ENCODE measurements at places on chromosomes 3 and 15.

DNA sequence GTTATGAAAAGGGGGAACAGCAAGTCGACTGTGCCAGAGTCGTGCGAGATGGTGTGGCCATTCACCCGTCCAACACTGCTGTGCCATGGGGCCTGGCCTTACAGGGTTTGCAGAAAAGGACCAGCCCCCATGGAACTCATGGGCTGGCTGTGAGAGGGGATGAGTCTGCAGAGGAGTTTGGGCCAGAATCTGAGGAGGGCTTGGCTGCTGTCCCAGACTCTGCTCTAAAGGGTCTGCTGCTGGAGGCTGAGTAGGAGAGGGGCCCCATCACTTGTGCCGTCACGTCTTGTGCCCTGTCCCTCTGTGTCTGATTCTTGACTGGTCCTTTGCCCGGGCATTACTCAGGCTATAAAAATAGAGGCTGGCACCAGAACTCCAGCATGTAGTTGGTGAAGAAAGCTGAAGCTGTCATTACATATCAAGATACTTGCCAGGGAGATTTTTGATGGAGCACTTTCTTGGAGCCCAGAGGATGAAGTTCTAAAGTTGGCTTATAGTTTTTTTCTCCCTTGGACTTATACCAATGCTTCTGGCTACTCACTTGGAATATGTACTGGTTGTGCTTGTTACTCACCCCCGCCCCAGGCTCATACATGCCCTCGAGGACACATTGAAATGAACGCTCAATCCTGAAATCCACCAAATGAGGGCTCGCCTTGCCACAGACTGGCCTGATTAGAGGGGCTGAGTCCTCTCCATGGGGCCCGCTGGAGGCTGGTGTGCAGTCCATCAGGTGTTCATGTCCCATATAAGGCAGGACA lies 10.2 kb downstream of the PXYLP1 start:
- no peak for DNase-seq

- no peak for DNase-seq
These were observed 63.0 kb downstream of the VPS8 start for GRCh38 chr3:184874709-184875644.

- no peak for DNase-seq
These were observed 23.7 kb downstream of the CCDC80 start for GRCh38 chr3:112617285-112617684.

GRCh38 chr15:87736401-87736800 lies 520.1 kb downstream of the NTRK3 start:
- DNase-seq = no peak

GRCh38 chr15:38085114-38085513 lies 150.7 kb downstream of the TMCO5A start:
- DNase-seq = peak; percentile 24

DNA sequence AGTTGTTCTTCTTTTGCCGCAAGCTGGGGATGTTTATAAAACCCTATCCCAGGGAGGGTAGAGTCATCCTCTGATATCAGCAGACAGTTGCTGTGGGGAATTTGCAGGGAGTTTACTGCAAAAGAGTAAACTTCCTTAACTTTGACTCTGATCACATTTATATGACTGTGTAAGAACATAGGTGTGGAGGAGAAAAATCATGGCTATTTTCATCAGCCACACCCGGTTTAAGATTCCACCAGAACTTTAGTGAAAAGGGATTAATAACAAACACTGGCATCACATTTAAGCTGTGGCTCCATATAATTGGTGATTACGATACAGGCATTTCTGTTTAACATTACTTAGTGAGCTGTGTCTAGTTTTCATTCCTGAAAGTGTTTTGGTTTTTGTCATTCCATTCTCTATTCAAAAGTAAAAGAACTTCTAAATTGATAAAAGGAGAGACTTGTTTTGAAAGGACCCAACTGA lies 143.1 kb downstream of the MYLK start:
- no peak for DNase-seq

GRCh38 chr3:71850654-71851053 lies 65.7 kb upstream of the PROK2 start:
- DNase-seq = no peak

- peak; percentile 54 for DNase-seq
These were observed 469.6 kb upstream of the DPPA4 start for GRCh38 chr3:109806929-109807328.

DNA sequence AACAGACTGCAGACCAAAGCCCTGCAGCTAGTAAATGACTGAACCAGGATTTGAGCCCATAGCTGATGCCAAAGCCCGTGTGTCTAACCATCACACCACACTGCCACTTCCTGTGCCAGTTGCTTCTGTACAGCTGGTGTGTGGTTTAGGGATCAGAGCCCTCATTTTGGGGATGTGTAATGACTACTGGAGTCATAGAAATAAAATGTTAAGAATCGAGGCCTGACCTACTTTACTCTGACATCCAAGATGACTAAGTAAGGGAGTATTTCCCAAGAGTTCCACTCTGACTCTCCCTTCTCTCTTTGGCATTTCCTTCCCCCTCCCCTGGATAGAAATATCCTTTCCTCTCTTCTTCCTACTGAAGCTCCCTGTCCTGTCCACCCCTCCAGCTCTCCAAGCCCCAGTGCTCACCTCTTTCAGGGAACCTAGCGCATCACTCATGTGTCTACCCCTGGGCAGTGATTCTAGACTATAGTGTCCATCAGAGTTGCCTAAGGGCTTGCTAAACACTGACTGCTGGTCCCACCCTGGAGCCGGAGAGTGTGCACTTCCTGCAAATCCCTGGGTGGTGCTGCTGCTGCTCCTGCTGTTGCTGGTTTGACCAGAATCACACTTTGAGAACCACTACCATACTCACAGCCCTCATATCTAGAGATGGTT lies 53.8 kb downstream of the MGLL start:
- no peak for DNase-seq

DNA sequence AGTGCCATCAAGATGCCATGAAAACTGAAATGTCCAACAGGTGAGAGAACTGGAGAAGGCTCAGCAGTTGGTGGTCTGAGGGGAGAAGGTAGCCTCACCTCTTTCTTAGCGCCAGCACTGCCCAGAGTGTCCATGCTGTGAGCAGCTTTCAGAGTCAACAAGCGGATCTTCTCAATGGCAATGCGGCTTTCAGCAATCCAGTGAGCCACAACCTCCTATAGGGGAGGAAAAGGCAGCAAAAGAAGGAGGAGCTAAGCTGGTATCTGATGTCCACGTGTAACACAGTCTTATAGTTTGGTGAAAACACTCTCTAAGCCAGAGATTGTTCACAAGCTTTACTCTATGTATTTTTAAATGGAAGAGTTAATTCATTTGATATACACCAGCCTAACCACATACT lies 36.1 kb upstream of the ACKR4 start:
- DNase-seq = no peak

DNA sequence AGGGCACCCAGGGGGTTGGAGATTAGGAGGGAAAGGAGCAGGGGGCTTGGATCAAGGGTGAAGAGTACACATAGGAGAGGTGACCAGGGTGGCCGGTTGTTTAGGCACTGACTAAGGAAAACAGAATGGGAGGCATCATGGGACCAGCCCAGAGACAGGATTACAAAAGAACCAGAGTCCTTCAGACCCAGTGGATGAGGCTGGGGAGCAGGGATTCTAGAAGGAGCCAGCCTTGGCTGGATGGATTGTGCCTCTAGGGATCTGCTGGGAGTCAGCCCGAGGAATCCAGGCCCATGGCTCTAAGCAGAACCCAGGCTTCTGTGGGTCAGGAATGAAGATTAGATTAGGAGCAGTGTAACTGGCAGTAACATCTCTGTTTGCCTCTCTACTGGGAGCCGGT lies 98.6 kb downstream of the ARNT2 start:
- no peak for DNase-seq

DNA sequence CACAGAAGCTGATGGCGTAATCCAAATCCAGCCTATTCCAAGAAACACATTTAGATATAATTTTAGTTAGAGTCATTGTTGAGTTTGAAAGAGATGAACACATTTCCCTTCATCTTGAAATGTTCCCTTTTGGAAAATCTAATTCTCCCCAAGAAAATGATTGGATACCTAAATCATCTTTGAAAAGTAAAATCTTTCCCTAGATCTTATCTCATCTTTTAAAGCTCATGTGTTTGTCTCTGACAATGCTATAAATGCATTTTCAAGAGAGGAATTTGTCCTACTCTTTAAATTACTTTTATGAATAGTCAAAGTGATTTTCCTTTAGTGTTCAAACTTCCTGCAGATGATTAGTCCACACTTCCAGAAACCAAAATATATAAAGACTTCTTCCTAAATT lies 82.6 kb upstream of the CNTN6 start:
- DNase-seq = no peak

- DNase-seq = no peak
These were observed 1002.4 kb upstream of the CADM2 start for GRCh38 chr3:83956431-83956830.

DNA sequence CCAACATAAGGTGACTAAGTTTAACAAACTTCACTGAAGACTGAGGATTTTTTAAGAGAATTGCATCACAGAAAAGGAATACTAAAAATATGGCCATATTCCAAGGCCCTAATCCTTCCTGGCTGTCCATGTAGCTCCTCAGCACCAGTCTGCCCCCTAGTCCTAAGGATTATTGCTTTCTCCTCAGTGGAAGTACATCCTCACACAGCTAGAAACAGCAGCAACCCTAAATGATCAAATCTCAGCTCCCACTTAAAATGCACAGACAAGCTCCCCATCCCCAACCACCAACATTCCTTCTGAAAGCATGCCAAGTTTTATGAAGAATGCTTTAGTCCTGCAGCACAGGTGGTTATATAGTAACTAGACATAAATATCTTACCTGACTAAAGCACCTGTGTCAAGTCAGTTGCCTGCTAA lies 14.7 kb downstream of the ST3GAL6 start:
- DNase-seq = no peak

GRCh38 chr3:179098388-179099077 lies 26.9 kb upstream of the ZMAT3 start:
- no peak for DNase-seq

GRCh38 chr3:172334671-172335207 lies 113.5 kb downstream of the GHSR start:
- DNase-seq = no peak

DNA sequence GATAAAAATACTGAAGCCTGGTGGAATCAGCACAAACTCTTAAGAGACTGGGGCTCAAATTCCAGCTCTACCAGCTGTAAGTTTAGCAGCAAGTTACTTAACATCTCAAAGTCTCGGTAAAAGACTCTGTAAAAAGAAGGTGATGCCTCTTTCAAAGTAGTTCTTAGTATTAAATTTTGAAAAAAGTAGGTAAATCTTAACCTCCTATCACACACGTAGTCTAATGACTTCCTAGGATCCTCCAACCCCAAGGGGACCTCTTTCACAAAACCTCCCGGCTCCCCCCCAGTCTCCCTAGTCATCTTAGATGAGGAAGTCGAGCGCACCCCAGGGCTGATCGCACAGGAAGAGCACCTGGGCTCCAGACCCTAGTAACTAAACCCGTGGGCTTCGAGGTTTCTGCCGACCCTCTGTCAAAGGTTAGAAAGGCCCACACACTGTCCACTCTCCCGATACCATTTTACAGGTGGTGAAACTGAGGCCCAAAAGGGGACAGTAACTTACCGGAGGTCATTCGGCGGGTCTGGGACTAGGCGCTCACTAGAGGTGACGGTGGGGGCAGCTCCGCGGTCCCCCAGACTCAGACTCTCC lies 427 bp downstream of the MBD4 start:
- DNase-seq = peak; percentile 27

GRCh38 chr3:95670765-95671164 lies 1143.6 kb upstream of the EPHA6 start:
- no peak for DNase-seq

GRCh38 chr15:83207009-83207659 lies 489 bp downstream of the HDGFL3 start:
- no peak for DNase-seq

DNA sequence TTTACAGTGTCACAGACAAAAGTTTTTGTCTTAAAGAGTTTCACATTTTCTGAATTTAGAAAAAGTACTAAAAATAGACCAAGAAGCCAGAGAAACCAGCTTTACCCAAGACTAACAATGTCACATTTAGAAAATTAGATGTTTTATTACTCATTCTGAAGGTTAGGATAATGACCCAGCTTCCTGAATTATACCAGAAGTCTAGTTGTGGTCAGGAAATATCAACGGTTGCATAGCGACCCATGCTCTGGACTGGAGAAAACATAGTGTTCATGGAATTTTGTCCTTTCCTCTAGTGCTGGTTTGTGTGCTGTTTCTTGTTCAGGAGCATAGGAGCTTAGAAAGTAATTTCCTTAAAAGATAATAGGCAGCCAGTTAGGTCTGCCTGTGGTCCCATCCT lies 59.0 kb downstream of the DPPA2 start:
- DNase-seq = no peak

- no peak for DNase-seq
These were observed 56.6 kb downstream of the TSC22D2 start for GRCh38 chr3:150464684-150465083.

DNA sequence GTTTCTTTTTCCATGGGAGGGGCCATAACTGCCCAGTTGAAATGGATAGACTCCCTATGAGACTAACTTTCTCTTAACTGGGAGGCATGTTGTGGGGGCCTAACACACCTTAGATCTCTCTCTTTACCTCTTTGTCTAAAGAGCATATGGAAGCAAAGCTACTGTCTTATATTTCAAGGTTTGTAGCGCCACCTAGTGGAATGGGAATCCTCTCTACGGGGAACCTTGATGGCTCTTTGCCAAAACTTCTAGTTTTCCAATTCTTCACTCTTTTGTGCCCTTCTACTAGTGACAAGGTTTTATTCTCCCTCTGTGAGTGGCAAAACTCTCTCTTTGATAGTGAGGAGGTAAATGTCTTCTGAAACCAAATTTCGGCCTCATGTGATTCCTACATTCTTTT lies 1030.4 kb upstream of the CADM2 start:
- no peak for DNase-seq

DNA sequence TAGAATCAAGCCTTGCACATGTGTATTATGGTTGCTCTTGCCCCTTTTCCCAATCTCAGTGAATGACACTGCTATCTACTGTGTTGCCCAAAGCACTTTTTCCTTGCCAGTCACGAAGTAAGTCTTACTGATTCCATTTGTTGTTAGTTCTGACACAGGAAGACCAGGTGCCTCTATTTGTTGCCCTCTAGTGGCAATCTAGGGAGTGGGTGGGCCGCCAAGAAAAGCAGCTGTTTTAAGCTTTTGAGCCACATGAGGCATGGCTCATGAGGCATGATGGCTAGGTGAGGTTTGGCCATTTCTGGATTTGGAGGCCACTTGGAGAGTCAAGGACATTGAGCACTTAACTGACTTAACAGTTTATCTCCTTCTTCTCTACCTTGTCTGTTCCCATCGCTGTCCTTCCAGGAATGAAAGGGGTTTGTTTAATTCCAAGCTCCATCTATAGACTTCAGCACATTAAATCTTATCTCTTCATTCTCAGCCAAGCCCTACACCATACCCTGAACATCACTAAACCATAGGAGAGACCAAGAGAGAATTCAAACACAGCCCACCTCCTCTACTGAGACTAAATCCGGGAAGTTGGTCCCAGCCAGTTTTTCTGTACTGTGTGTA lies 103.1 kb downstream of the HCN4 start:
- DNase-seq = no peak

DNA sequence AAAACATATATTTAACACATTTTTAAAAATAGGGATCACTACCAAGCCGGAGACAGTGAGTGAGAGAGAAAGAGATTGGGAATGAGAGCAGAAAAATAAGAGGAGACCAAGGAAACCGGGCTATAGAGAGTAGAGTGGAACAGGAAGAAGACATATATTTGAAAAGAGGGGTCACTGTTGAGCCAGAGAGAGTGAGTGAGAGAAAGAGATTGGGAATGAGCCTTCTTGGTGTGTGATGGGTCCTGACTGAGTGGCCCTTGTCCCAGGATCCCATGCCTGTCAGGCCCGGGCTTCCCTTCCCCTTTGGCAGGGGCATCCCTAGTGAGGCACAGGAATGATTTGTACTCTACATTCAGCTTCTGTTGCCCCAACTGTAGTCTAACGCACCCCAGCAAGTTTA lies 646.6 kb downstream of the NTRK3 start:
- DNase-seq = no peak

Measured in GDM1 (cell line).